ENCODE measurements at places on chromosomes 7 and 10.

- no peak for DNase-seq
These were observed 569.8 kb downstream of the CALN1 start for GRCh38 chr7:71842381-71842780.

GRCh38 chr7:107069457-107069856 is 25.0 kb downstream of the PRKAR2B start:
- DNase-seq, result peak; percentile 56

DNA sequence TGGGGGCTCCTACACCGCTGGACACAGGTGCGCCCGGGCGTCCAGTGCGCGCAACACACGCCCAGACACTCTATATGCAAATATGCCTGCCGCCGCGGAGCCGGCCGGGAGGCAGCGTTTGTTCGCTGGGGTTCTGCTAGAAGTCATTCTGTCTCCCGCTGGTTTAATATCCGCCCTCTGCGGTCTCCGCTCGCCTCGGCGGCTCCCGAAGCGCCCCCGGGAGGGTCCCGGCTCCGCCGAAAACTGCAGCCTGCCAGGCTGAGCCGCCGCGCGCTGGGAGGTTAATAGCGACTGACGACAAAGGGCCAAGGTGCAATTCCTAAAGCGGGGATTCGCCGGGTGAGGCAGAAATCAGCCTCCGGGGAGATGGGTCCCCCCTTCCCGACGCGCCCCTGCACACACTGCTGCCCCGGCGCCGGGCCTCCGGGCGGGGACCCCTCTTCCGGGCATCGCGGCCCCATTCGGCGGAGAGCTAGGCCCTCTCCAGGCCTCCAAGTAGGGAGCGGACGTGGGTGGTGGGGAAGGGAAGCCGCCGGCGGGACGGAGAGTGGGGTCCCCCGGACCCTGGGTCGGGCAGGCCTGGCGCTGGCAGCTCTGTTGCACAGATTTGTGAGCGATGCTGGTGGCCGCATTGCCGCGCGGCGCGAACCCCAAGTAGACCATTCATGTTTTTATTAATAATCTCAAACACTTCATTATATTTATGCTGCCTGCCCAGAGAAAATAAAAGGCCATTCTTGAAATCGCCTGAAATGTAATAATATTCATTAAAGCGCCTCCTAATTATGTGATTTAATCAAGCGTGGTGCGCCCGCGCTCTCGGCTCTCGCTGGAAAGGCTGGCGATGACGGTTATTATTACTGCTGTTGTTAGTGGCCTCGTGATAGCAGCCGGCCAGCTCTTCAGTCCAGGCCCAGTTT is 9.1 kb downstream of the EN2 start:
- DNase-seq, result no peak

- DNase-seq, result no peak
These were observed 5.1 kb upstream of the ZNF775 start for GRCh38 chr7:150374026-150374425.

- no peak for DNase-seq
These were observed 14.7 kb downstream of the AHR start for GRCh38 chr7:17313194-17313593.
